ENCODE measurements at places on chromosomes 6 and 20.

DNA sequence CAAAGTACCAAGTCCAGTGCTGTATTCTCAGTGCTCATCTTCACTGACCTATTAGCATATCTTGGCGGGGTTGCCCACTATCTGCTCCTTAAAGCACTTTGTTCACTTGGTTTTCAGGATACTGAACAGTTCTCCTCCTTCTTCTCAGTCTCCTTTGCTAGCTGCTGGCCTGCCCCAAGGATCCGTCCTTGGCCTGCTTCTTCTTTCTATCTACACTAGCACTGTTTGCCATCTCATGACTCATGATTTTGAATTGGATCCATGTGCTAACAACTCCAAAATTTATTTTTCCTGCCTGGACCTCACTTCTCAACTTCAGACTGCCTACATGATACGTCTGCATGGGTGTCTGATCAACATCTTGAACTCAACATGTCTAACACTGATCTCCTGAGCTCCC is 15.5 kb downstream of the TPD52L1 start:
- no peak for DNase-seq

DNA sequence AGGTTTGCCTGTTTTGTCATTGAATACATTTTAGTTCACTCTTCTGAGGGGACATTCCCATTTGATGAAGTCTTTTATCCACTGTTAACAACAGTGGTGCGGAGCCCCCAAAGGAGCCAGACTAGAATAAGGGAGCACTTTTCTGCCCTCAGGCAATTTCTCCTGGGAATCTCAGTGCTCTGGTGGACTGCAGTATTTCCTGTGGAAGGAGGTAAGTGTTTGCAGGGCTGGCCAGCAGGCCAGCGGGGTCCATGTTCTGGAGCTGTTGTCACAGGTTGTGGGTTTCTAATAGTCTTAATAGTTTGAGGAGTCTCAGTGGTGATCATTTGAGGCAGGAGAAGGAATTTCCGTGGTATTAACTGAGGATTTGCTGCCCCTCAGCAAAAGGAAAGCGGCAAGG is 83.5 kb downstream of the ASXL1 start:
- no peak for DNase-seq

- no peak for DNase-seq
These were observed 18.1 kb downstream of the PTPRA start for GRCh38 chr20:2891343-2891742.

GRCh38 chr6:163302747-163303146 is 111.8 kb upstream of the QKI start:
- DNase-seq: no peak

GRCh38 chr6:1522779-1523178 is 86.9 kb upstream of the FOXC1 start:
- no peak for DNase-seq

All from DMS 273 treated with DMSO at 0.1 percent for 48 hours (cell line).